ENCODE measurements at places on chromosomes 7 and 10. TPM values are rescaled to one million over a fixed set of nuclear protein-coding genes. Genes with fewer than 3 reads are reported as not detected.

The FFAR4 gene
- not detected for total RNA-seq

The SFRP4 gene
- not detected for total RNA-seq

The GIMAP1 gene
- not detected for total RNA-seq

The MTG1 gene
- total RNA-seq, result 74.3 TPM

The NSUN6 gene
- 16.2 TPM for total RNA-seq

The MYOF gene
- 167 TPM for total RNA-seq
